ENCODE measurements at places on chromosomes 7 and 10.

GRCh38 chr7:2168615-2169311 is 64.0 kb downstream of the MAD1L1 start:
- DNase-seq, result peak; percentile 40

DNA sequence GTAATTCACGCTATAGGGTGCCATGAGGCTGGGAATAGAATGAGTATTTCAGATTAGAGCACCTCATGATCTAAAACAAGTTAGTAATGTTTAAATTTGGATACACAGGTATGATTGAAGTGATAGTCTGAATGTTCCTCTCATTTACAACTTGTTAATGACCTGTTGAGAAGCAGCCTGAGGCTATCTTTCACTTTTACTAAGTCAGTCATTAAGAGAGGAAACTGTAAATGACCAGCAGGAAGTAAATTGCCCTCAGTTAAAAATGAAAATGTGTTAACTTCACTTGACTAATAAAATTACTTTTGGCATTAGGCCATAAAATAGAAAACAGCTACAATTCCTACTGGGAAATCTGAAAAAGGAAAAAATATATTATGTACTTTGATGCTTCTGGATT is 1042.0 kb downstream of the DNAJB9 start:
- no peak for DNase-seq

DNA sequence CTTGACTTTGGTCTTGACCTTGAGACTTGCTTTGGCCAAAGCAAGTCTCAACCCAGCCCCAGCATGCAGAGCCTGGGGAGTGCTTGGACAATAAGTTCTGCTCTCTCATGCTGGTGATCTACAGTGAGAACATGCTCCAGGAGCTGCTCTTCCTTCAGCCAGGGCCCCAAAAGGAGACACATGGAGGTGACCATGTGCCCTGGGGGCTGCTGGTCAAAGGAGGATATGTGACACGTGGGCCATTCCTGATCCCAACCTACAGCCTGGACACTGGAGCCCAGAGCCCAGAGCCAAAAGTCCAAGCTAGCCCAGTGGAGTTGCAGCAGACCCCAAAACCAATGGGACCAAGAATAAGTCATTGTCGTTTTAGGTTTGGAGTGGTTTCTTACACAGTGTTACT is 78.2 kb upstream of the CHST15 start:
- DNase-seq, result no peak

DNA sequence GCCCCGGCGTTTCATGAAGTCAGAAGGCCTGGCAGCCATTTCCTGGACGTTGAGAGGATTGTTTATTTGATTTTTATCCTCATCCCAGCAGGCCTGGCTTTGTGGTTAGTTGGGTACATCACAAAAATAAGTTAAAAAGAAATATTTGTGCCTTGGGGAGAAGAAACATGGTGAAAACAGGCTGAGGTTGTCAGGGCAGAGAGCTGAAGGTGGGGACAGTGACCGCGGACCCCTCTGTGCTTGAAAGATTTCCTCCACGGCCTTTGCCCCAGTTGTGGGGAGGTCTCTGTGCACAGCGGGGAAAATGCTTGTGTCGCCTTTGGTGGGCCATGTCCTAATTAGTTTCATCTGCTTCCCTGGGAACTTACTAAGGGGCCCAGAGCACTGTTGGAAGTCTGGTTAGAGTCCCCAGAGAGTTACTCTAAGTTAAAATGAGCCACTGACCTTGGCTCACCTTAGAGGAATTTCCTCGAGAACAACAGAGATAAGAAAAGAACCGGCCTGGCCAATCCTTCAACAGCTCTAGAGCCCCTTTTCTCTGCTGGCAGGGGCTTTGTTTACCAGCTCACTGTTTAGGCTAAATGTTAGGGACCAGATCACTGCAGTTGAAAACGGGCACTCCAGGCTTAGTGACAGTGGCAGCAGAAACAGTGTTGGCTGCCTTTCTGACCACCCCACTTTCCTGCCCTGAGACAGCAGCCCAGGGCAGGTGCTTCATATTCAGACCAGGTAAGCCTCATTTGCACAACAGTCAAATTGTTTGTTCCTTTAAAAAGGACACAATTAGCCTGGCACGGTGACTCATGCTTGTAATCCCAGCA is 37.9 kb downstream of the CRCP start:
- DNase-seq, result no peak

- peak; percentile 38 for DNase-seq
These were observed 267.4 kb downstream of the ADK start for GRCh38 chr10:74418285-74418872.

DNA sequence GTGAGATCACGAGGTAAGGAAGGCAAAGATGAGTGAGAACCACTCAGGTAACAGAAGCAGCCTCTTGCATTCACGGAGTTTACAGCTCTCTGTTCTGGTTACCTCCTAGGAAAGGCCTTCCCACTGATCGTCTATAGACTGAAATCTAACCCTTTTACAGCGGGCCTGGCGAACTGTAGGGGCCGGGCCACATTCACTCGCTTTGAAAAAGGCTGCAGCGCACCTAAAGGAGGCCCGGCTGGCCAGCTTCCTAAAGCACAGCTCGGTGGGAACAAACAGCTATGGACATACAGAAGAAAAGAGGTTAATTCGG is 565 bp downstream of the ATP5MK start:
- DNase-seq, result peak; percentile 4

DNA sequence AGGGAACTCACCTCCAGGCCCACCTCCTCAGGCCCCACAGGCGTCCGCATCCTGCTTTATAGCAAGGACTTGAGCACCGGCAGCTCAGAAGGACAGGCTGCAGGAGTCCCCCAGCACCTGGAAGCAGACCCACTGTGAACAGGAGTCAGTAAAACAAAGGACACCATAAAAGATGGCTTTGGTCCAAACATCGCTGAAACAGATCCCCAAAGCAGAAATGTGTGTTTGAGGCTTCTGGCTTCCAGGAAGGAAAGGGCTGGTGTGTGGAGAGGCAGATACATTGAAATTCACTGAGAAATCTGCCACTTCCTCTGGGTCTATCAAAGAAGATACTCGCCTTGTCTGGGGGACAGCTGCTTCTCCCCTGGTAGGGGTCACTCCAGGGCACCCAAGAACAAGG is 286.2 kb downstream of the PLXNA4 start:
- no peak for DNase-seq

DNA sequence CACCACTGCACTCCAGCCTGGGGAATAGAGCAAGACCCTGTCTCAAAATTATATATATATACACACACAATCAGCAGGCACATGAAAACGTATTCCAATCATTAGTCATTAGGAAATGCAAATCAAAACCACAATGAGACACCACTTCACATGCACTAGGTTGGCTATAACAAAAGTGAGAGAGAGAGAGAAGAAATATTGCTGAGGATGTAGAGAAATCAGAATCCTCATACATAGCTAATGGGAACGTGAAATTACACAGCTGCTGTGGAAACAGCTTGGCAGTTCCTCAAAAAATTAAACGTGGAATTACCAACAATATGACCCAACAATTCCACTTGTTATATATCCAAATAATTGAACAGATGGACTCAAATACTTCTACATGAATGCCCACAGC is 43.3 kb upstream of the CNNM1 start:
- DNase-seq, result no peak

DNA sequence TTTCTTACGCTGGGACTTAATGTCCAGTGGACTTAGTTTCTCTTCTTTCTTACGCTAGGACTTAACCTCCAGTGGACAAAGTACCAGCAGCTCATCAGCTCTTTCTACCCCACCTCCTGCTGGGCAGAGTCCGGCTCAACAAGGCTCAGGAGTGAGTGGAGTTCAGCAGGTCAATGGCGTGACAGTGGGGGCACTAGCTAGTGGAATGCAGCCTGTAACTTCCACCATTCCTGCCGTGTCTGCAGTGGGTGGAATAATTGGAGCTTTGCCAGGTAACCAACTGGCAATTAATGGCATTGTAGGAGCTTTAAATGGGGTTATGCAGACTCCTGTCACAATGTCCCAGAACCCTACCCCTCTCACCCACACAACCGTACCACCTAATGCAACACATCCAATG is 199.7 kb downstream of the MLLT10 start:
- DNase-seq, result no peak

GRCh38 chr10:130061760-130062159 is 48.9 kb downstream of the C10orf143 start:
- no peak for DNase-seq

GRCh38 chr10:20970708-20971107 is 73.6 kb upstream of the NEBL start:
- no peak for DNase-seq

DNA sequence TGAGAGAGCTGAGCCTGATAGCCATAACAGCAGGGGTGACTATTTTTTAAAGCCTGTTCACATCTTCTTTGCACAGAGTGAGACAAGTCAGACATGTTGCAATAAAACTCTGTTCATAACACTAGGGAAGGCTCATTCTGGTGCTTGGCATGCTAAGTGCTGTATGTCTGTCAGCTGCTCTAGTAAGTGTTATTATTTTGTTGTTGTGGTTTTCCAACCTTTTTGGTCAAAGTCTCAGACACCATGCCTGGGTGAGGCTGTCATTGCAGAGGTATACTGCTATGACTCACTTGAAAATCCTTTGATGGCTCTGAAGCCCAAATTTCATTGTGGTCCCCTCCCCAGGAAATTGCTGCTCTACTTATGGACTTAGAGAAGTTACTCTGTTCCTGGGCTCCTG is 129.7 kb downstream of the ADRA2A start:
- DNase-seq, result no peak

Measured in umbilical cord (tissue), 2 donors.